ENCODE measurements at places on chromosomes 12 and 14.

DNA sequence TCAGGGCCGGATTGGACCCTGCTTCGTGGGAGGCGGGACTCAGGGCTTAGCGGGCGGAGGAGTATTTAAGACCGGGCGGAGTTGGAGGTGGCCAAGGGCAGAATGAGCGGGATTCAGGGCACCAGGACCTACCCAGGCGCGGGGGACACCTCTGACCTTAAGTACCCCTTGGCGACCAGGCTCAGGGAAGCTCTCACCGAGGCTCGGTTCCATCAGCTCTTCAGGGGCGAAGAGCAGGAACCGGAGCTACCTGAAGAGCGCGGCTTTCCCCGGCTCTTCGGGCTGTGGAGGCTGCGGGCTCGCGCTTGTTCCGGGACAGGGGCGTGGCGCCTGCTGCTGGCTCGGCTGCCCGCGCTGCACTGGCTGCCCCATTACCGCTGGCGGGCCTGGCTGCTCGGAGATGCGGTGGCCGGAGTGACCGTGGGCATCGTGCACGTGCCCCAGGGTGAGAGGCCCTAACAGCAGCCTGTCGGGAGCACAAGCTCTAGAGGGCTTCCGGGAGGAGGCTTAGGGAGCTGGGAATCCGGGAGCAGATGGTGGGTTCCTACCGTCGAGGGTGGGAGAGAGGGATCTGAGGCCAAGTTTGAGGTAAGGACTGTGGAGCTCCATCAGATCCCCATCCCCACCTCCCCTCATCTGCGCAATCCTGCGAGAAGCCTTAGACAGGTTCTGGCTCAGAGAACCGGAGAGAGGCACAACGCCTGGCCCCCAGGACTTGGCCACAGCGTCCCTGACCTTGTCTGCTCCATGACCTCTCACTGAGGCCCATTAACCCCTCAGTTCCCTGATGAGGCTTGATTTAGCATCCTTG lies 8.4 kb downstream of the ARHGEF25 start:
- DNase-seq: no peak

DNA sequence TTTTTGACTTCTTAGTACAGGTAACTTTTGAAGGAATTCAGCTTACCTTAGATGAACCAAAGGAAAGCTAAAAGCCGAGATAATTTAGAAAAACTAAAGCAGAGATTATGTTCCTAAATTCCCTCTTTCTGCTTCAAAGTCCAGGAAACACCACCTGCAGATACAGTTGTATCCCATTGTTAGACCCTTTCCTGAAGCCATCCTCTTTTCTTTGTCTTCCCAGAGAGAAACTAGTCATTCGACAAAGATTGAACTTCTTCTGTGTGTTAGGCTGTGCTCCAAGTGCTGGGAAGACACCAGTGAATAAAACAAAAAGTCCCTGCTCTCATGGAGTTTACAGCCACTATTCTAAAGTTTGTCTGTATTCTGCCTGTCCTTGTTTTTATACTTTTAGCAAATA lies 29.3 kb downstream of the PPM1A start:
- no peak for DNase-seq

- no peak for DNase-seq
These were observed 751.1 kb downstream of the TMEM121 start for GRCh38 chr14:106277503-106277902.

DNA sequence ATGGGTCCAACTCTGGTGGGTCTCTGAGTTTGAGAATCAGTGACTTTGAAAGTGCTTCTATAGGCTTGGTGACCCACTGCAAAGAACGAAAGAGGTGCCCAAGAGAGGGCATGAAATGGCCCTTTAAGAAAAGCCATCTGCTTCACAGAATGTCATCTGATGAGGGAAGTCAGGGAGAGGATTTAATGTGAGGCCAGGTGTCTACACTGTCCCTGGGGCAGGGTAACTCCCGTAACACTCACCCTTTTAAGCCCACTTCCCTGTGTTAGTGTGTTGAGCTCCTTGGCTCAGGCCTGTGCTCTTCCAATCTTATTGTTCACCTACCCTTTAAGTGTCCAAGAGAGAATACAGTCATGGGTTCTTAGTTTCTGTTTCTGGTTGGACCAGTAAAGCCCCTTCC lies 16.4 kb upstream of the SRSF5 start:
- no peak for DNase-seq

- no peak for DNase-seq
These were observed 33.4 kb downstream of the CHST11 start for GRCh38 chr12:104490186-104490585.

Data from stimulated activated CD8-positive, alpha-beta memory T cell treated with anti-CD3 and anti-CD28 coated beads, Interleukin-7, amount 100 ng/mL, for 48 hours (primary cell).